ENCODE measurements at places on chromosomes 12 and 14.

- no peak for DNase-seq
These were observed 160.1 kb downstream of the KTN1 start for GRCh38 chr14:55739967-55740648.

- DNase-seq, result no peak
These were observed 18.0 kb downstream of the MAP1LC3B2 start for GRCh38 chr12:116577154-116577561.

GRCh38 chr14:60594062-60594461 is 55.2 kb downstream of the SIX1 start:
- DNase-seq, result no peak

DNA sequence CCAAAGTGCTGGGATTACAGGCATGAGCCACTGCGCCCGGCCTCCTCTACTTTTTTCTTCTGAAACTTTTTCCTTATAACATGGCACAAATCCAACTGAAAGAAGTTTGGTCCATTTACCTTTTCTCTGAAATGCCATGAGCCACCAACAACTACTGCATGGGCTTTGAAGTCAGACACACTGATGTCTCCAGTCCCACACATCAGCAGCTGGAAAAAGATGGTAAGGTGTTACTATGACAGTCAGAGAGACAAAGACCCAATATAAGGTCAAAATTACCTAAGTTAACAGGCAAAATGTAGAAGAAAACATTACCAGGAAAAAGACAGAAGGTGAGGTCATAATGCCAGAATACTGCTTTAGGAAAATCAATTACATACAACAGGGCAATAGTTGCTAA is 48.2 kb downstream of the AREL1 start:
- no peak for DNase-seq

DNA sequence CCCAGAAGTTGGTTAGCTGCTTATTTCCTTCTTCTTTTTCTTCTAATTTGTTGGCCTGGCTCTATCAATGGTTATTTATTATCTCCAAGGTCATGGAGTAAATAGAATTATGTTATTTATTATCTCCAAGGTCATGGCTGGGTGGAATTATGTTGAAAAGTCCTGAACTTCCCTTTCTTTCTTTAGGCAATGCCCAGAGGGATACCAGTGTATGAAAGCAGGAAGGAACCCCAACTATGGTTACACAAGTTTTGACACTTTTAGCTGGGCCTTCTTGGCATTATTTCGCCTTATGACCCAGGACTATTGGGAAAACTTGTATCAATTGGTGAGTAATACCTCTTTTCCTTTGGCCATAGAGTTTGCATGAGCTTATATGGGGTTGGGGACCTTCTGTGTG is 111.6 kb downstream of the SCN8A start:
- no peak for DNase-seq

GRCh38 chr14:60965402-60965801 is 15.5 kb downstream of the TRMT5 start:
- no peak for DNase-seq

DNA sequence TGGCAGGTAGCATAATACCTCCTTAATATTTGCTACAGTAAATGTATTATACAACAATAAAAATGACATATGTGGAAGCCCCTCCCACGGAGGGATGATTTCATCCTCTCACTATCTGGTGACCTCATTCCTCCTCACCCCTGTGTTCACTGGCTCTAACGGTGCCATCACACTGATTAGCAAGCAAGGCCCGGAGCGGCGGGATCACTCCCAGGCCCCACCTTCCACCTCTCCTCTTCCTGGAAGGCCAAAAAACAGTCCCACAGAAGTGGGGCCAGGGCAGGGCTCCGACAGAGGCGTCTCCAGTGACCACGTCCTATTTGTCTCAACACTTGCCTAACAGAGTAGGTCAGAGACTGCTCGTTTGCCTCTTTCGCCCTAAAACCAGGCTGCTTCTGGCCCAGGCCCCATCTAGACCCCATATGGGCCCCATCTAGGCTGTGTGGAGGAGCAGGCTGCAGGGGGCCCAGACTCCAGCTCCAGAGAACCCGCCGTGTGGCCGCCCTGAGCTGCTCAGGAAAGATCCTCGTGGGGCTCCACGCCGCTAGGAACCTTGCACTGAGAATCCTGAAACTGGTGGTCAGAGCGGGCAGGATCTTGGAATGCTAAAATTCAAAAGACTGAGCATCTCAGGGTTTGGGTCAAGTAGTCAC is 3.7 kb downstream of the SELPLG start:
- peak; percentile 70 for DNase-seq

- DNase-seq, result no peak
These were observed 48.1 kb downstream of the EPS8 start for GRCh38 chr12:15741082-15741481.

- no peak for DNase-seq
These were observed 199.9 kb upstream of the FOXN3 start for GRCh38 chr14:89616852-89617341.

DNA sequence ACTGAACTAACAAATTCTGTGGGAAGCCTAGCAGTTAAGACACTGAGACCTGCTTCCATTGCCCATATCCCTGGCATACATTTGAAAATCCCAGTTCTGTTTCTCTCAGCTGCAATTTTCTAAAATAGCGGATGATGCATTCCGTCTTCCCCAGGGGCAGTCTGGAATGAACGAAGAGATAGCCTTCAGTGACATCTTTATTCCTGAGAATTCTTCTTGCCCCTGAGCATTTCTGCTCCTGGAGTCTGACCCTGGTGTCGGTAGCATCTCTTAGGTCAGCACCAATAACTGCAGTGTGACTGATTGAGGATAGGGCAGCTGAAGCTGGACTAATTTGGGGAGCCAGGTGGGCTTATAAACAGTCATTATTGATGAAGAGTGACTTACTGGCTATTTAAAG is 552.5 kb downstream of the DIO2 start:
- no peak for DNase-seq

- DNase-seq, result no peak
These were observed 27.1 kb downstream of the CCDC92 start for GRCh38 chr12:123945287-123946151.

DNA sequence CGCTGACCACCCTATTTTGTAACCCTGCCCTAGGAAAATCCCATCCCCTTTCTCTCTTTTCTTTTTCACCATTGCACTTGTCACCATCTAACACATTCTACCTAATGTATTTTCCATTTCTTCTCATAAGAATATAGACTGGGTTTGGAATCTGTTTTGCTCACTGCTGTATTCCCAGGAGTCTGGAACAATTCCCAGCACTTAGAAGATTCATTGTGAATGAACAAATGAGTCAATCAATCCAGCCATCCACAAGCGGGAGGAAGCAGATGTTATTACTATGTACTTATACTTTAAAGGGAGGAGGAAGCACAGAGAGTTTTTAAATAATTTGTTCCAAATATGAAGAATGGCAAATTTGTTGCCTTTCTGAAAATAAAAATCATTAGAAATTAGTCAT is 142.1 kb downstream of the KIF21A start:
- DNase-seq, result no peak

DNA sequence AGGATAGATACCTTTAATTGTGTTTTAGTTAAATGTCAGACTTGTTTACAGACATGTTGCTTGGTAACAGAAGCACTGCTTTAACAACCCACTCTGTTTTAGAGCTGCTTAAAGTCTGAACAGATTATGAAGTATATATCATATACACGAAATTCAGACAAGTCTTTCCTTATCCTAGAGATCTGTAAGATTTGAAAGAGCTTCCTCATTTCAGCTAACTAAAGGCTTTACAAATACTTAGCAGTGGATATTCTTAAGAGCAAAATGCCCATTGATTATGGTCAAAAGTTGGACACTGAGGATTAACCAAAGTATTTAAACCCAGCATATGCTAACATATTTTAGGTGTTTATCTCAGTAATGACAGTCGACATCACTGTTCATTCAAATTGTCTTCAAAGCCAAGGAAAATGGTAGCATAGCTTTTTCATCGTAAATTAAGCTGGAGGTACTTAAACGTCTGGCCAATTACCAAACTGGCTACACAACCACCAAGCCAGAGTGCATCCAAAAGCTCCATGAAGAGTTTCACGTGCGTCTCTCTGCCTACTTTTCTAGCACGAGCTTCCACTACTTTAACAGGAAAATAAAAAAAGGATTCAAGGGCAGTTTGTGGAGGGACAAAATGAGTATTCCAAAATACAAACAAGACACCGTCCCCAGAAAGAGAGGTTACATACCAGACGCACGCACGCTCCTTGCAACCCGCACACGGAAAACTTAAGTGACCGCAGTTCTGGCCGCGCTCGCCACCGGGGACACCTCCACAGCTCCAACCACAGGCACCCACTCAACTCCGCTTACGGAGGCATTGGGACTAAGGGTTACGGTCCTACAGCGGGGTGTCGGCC is 565 bp downstream of the CEP83 start:
- no peak for DNase-seq

DNA sequence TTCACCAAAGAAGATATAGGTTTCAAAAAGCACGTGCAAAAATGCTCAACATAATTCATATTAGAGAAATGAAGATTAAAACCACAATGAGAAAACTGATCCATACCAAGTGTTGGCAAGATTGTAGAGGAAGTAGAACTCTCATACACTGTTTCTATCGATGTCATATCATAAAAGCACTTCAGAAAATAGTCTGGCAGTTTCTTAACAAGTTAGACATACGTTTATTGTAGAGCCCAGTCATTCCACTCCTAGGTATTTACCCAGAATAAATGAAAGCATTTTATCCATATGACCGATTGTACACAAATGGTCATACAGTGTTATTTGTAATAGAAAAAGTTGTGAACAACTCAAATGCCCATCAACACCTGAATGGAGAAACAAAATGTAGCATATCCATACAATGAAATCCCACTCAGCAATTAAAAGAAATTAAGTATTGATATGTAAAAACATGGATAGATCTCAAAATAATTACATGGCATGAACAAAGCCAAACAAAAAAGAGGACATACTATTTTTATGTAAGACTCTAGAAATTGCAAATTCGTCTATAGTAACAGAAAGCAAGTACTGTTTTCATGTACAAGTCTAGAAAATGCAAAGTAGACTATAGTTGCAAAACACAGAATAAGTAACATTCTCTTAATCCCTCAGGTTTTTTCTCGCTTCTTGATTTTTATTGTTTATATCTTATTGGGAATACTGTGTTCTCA is 41.0 kb downstream of the USP15 start:
- no peak for DNase-seq

DNA sequence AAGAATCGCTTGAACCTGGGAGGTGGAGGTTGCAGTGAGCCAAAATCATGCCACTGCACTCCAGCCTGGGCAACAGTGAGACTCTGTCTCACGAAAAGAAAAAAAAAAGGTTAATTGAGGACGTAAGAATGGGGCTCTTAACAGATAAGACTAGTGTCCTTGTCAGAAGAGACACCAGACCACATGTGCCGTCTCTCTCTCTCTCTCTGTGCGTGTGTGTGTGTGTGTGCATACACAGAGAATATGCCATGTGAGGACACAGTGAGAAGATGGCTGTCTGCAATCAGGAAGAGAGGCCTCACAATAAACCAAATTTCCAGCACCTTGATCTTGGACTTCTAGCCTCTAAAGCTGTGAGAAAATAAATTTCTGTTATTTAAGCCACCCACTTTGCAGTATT is 11.7 kb upstream of the ERC1 start:
- DNase-seq, result no peak

DNA sequence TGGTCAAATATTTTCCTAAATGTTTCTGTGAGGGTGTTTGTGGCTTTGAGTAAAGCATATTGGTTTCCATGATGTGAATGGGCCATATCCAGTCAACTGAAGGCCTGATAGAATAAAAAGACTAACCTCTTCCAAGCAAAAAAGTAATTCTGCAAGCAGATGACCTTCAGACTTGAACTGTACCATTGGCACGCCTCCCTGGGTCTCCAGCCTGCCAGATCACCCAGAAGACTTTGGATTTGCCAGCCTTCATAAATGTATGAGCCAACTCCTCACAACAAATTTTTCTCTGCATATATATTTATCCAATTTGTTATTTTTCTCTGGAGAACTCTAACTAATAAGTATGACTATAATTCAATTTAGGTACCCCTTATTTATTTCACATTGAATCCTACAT is 190.3 kb downstream of the KIF21A start:
- DNase-seq, result no peak

GRCh38 chr14:75549169-75549568 is 26.9 kb downstream of the BATF start:
- no peak for DNase-seq

- no peak for DNase-seq
These were observed 939 bp downstream of the TGFB3 start for GRCh38 chr14:75980856-75981255.

GRCh38 chr12:25357595-25357994 is 106.9 kb upstream of the KRAS start:
- DNase-seq, result no peak

DNA sequence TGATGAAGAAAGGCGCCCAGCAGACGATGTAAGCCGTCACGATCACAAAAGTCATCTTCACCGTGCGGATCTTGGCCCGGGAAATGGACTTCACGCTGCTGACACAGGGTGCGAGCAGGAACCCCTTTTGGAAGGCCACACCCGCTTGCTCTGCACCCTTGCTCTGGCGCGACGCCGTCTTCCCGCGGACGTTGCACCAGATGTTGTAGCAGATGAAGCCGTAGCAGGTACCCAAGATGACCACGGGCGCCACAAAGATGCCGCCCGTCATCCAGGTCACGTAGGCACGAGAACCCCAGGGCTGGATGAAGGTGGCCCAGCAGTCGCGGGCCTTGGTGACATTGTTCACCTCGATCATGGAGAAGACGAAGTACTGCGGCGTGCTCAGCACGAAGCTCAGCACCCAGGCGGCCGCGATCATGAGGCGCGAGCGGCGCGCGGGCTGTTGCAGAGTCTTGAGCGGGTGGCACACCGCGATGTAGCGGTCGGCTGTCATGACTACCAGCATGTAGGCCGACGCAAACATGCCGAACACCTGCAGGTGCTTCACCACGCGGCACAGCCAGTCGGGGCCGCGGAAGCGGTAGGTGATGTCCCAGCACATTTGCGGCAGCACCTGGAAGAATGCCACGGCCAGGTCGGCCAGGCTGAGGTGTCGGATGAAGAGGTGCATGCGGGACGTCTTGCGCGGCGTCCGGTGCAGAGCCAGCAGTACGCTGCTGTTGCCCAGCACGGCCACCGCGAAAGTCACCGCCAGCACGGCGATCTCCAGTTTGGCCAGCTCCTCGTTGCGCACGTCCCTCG is 890 bp downstream of the AVPR1A start:
- DNase-seq, result no peak

DNA sequence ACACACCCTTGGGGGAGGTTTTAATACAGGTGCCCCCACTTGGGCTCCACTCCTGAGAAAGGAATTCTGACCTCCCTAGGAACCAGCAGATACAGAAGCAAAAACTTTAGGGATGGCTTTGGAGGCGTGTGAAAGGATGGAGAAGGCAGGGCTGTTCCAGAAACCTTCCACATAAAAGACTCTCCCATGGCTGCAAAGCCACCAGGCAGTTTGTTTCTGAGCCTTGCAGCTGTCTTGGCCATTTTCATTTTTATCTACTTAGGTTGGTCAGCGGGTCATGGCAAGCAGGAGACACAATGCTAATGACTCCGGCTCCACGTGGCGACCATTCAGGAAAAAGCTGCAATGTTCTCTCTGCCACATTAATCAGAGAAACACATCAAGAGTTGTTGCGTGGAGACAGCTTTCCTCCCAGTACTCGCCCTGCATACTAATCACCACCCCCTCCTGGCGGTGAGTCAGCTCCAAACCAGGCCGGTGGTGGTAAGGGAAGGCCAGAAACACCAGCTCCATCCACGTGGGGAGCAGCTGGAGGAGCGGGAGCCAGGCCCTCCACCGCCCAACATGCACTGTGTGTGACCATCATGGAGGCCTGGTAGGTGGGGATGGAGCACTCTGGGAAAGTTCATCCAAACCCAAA is 30.9 kb upstream of the IRF2BPL start:
- DNase-seq, result peak; percentile 75

Data from non-pigmented ciliary epithelial cell (primary cell).